ENCODE measurements at places on chromosomes 4 and X.

DNA sequence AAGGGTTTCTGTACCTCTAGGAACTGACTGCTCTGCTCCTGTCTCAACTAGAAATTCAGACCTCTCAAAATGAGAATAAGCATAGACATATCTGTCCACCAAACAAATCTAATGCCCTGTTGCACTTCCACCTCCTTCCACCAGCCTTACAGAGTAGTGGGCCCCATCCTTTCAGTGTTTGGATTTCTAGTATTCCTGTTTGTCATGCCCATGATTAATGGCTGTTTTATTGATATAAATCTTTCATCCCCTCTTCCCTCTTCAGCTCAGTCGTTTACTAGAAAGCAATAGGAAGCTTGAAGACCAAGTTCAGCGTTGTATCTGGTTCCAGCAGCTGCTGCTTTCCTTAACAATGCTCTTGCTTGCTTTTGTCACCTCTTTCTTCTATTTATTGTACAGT is 46.2 kb downstream of the MOSPD2 start:
- no peak for DNase-seq

DNA sequence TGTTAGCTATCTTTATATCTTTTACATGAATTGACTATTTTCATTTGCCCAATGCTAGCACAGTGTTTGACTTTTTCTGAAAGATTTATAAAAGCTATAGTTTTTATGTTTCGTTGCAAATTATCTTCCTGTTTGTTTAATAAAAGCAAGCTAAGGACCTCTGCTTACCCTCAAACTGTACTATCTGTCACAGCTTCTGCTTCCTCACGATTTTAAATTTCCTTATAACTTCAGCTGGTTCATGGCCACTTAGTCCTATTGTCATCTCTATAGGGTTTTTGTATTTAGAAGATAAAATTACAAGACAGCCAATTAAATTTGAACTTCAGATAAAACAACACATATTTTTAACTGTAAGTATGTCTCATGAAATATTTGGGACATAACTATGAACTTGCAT is 494.0 kb downstream of the PDGFC start:
- no peak for DNase-seq

DNA sequence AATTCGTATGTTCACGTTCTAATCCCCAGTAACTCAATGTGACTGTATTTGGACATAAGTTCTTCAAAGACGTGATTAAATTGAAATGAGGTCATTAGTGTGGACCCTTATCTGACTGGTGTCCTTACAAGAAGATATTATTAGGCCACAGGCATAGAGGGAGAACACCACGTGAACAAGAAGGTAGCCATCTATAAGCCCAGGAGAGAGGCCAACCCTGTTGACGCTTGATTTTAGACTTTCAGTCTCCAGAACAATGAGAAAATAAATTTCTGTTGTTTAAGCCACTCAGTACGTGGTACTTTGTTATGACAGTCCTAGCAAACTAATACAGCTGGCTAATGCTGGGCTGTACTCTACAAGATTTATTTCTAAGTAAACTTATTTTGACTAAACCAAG is 1.5 kb upstream of the EIF1AX start:
- DNase-seq, result no peak

- no peak for DNase-seq
Observed at GRCh38 chr4:113476800-113477199, 284.7 kb downstream of the CAMK2D start.

GRCh38 chr4:2689825-2690700 is 66.1 kb downstream of the TNIP2 start:
- no peak for DNase-seq

- DNase-seq, result peak; percentile 62
Observed at GRCh38 chrX:45806410-45807121, 605.9 kb upstream of the DIPK2B start.

GRCh38 chrX:118117741-118118140 is 1.1 kb upstream of the KLHL13 start:
- no peak for DNase-seq

DNA sequence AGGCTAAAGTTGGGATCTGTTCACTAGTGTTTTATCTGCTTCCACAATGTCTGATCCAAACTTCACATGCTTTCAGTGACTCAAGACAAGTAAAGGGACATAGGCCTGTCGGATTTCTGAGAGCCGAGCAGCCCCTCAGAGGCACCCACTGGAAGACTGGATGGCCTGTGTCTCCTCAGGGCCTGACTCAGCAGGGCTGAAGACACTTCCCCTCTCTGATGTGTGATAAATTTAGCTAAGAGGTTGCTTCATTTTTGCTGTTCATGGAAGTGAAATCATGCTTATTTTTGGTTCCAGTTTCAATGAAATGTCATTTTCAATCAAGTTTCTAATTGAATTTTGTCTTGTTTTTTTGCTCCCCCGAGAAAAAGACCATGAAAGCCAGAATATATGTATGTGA is 93.7 kb downstream of the MXRA5 start:
- no peak for DNase-seq

- DNase-seq, result no peak
Observed at GRCh38 chr4:116401293-116401692, 684.1 kb downstream of the TRAM1L1 start.

DNA sequence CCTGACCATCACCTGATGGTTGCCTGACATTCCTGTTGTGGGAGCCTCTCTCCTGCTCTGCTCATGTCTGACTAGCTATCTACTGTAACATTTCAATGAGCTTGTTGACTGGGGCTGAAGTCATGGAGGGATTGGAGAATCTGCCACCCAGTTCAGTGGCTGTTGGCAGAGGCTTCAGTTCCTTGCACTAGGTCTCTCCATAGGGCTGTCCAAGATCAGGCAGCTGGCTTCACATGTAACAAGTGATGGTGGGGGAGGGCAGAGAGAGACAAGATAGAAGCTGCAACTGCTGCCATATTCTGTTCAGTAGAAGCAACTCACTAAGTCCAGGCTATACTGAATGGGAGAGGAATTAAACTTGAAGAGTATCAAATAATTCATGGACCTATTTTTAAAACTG is 14.1 kb upstream of the CCNI start:
- DNase-seq, result no peak

All from large intestine (tissue), 12 donors.